ENCODE measurements at places on chromosomes 11 and 22.

GRCh38 chr11:14860511-14860910 is 31.5 kb downstream of the CYP2R1 start:
- no peak for DNase-seq

- DNase-seq: no peak
Measured at GRCh38 chr11:103091064-103091800, 728 bp downstream of the DCUN1D5 start.

GRCh38 chr11:72001285-72001684 is 2.6 kb downstream of the IL18BP start:
- no peak for DNase-seq

DNA sequence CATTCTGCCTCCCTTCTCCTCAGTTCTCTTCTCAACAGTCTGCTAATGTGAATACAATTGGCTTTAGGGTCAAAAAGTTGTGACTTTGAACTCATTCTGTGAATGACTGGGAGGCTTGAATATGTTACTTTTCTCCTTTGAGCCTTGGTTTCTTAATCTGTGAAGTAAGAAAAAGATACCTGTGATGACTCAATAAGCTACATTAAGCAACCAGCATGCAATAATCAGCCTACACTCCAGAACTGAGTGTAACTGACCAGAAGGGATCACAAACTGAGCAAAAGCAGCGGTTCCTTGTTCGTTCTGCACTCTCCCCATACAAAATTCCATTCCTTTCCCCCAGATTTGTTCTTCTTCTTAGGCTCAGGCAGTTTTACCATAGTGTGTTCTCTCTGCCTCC is 23.4 kb downstream of the ZNF202 start:
- no peak for DNase-seq

DNA sequence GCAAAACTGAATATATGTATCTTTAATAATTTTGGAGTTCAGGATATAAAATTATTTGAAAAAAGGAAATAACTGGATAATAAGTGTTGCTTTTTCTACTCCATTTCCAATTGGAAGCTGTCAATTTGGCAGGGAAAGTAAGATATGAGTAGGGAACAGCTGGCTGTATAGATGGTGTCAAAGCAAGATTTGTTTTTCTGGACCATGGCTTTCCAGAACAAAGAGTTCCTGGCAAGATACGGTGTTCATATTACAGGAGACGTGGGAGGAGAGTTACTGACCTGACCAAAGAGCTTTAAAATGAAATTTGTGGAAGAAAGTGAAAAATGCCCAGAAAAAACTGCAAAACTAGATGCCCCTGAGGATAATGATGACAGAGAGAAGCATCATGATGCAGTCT is 442.7 kb upstream of the KIRREL3 start:
- no peak for DNase-seq

GRCh38 chr11:61076506-61077304 is 25.6 kb upstream of the CD5 start:
- no peak for DNase-seq

GRCh38 chr11:43503417-43503816 is 144.7 kb downstream of the TTC17 start:
- no peak for DNase-seq

DNA sequence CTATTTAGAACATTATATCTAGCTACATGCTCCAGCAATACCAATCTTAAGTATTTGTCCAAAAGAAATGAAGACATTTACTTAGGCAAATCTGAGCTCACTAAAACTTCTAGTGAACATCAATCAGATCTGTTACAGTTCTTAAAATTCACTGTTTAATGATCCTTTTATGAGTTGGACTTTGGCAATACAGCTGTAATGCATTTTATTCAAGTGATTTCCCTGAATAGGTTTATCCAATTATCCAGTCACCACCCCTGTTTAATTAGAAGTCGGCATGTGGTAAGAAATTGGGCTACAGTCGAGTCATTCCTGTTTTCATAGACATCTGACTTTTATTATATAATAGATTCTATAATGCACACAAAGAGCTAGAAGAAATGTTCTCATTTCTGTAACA is 1029.0 kb upstream of the TENM4 start:
- DNase-seq: no peak

DNA sequence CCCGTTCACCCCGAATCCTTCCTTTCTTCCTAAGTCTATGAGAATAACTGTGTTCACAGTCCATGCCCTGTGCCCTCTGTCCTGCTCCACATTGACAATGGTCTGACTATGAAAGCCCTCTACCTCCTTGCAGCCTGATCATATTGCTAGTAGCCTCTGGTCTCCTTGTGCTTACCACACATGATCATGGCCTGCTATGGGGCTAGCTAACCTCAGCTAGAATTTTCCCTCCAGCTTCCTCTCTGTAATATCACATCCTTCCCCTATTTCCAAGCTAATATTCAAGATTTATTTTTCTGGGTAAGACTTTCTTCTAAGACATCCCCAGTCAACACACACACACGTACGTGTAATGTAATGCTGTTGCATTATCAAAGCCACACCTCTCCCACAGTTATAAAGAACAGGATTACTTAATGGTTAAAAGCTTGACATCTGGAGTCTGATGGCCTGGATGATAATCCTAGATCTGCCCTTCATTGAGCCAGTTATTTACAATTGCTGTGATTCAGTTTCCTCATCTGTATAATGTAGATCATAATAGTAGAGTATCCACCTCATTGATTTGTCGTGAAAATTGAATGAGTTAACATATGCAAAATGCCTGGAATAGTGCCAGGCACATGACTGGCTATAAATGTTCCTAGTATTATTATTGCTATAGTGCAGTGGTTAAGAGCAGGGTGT is 214.4 kb upstream of the BLID start:
- no peak for DNase-seq

DNA sequence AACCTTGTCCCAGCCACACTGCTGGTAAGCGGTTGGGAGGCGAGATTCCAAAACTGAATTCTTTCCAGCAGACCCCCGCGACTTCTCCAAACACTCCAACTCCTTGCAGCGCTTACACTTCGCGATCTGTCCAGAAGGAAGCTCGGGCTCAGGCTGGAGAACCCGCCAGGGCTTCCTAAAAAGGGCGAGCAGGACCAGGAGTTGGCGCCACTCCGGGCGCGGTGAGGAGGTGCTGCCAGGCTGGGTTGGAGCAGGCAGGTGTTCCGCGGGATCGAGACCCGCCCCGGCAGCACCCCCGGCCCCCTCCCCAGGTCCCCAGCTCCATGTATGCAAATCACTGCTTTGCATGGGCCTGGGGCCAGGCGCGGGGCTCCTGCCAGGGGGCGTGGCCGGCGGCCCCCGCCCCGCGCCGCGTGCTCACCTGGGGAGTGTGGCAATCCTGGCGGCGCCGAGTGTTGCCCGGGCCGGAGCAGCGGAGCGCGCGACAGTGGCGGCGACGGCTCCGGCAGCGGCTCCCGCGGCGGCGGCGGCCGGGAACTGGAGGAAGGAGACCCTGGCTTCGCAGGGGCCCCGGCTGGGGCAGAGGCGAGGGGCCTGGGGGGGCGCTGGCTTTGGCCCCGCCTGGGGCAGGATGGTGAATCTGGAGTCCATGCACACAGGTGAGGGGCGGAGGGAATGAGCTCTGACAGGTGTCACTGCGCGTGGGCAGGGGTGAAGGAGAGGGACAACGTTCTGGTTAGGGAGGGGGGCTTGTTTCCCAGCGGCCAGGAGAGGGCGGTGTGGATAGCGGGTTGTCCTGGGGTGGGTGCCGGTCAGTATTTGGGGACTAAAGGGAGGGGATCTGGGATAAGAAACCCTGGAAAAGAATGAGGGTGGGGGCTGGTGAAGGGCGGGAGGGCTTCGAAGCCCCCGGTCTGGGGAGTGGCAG is at the start of gene POU2F3:
POU2F3 (plus strand) TSS at position 428 of the 928 bp plus-strand sequence; CDS start at position 632, 204 bp downstream.
- DNase-seq: no peak

Data from NCI-H2081 treated with DMSO at 0.1 percent for 48 hours (cell line).